ENCODE measurements at places on chromosomes 2 and 18.

DNA sequence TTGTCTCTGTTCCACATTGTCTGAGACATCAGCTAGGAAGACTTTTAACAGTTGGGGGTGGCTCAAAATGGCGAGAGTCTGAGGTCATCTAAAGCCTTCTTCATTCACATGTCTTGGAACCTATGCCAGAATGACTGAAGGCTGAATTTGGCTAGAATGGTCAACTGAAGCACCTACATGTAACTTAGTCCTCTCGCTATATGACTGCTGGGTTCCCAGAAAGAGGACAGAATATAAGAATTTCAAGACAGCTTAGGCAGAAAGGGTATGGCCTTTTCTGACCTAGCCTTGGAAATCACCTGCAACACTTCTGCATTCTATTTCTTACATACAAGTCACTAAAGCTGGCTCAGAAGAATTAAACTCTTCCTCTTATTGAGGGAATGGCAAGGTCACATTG, 75.6 kb upstream of the OTX1 start:
- DNase-seq: no peak

DNA sequence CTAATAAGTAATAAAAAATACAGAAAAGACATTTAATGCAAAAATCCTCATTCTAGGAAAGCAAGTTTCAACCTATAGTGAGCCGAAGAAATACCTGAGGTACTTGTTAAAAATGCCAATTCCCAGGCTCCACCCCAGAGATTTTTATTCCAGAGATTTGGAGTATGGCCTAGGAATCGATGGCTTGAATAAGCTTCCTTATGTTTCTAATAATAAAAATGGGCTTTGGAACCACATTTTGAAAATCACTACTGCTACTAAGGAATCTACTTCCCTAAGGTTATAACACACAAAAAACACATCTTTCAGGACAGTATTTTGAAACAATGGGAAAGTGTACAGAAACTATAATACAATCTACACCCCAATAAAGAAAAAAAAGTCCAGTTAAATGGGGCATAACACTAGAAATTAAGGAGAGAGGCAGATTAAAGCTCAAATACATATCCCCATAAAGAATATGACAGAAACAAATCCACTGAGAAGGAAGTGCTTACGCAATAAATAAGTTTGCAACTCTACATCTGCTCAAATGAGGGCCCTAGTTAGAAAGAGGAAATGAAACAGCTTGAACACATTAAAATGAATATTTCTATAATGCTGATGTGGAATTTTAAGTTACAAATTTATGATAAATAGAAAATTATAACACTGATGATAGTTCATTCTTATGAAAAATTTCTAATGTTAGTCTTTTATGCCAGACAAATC, 103.7 kb downstream of the EPB41L3 start:
- no peak for DNase-seq

DNA sequence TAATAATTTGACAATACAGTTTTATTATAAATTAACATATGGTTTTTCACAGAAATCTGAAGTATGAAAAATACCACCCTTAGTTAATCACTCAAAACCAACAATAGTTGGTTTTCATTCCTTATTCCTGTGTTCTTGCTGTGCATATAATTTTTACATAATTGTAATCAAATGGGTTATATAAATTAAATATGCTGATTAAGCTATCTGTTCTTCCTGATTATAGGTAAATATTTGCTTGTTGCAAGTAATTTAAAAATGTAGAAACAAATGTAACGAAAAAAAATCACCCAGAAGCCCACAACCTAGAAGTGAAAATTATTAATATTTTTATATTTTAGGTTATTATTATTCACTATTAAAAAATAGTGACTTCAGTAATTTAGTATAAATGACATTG, 98.3 kb downstream of the ZNF804A start:
- DNase-seq: no peak

DNA sequence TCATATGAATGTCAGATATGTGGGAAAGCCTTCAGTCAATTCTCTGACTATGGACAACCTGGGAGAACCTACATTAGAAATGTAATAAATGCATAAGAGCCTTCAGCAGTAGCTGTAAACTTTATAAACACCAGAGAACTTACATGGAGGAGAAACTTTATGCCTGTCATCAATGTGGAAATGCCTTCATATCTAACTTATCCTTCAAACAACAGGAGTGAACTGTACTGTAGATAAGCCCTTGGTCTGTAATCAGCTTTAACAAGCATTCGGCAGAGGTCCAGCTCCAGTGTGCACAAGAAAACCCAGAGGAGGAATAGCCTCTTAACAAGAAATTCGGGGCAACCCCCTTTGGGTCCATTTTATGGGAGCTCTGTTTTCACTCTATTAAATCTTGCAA, 14.8 kb upstream of the UXS1 start:
- DNase-seq: no peak

- DNase-seq: no peak
Measured at GRCh38 chr2:71659868-71660518, 206.6 kb downstream of the DYSF start.

DNA sequence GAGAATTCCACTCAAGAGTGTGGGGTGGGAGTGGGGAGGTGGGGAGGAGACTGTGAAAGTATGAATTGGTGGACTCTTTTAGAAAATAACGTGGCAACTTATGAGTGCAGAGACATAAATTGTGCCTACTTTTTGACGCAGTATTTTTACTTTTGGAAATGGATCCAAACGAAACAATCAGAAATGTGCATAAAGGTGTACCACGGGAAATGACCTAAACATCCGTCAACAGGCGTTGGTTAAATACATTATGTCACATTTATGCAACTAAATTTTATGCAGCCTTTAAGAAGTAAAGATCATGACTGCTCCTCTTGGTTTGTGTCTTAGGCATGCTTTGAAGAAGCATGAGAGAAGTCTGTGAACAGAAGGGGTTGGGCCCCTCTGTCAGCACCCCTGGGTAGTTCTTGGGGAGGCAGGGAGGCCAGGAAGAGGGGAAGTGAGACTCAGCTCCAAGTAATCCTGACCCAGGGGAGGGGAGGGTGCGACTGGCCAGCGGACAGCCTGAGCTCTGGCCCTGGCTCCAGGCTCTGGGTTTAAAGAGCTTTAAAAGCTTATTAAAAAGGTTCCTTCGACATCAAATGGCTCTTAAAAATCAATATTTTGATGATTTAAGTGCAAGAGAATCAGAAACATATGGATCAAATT, 126.4 kb upstream of the HAAO start:
- no peak for DNase-seq

DNA sequence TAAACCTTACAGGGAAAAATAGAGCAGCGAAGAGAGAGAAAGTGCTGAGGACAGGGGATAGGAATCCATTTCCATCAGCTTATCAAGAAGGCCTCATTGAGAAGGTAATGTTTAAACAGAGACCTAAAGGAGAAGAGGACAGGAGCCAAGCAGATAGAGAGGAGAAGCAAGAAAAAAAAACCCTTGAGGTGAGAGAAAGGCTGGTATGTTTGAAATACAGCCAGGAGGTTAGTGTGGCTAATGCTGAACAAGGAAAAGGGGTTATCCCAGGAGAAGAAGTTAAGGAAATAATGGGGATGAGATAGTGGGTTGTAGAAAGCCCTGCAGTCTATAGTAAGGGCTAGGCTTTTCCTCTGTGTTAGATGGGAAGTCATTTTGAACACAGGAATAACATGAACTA, 90.8 kb downstream of the GRB14 start:
- no peak for DNase-seq

DNA sequence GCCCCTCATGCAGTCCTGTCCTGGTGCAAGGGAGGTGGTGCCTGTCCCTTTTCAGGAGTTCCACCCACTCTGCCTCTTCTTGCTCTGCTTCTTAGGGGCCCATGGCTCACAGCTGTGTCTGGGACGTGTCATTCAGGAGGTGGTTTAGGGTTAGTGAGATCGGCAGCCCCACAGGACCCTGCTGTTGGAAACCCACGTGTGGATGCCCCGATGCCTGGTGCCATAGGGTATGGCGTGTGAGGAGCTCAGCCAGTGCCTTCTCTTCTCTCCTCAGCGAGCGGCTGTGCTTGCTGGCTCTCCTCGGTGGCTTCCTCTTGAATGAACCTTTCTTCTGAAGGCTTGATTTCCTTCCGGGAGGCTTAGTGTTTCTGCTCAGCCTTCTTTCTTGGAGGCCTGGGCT, 55.2 kb downstream of the LDLRAD4 start:
- DNase-seq: peak; percentile 46

- DNase-seq: peak; percentile 49
Measured at GRCh38 chr2:151051574-151052220, 210.0 kb downstream of the RBM43 start.

DNA sequence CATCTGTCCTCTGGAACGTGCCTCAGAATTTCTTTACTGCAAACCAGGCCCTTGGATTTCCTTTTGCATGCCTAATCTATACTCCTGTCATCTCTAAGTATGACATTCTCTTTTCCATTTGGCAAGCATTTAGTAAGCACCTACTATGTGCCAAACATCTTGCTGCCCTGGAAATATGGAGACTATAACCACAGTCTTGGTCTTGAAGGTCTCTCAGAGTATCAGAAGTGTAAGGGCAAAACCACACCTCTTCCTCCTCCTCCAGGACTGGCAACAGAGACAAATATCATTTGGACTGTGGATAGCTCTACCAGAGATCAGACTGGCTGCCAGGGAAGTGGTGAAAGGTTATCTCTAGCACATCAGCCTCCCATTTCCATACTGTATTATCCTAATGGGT, 11.4 kb downstream of the DOCK10 start:
- DNase-seq: no peak

- DNase-seq: no peak
Measured at GRCh38 chr2:22817197-22817596, 567.8 kb upstream of the KLHL29 start.

GRCh38 chr2:77284353-77284752, 237.8 kb downstream of the LRRTM4 start:
- DNase-seq: no peak

DNA sequence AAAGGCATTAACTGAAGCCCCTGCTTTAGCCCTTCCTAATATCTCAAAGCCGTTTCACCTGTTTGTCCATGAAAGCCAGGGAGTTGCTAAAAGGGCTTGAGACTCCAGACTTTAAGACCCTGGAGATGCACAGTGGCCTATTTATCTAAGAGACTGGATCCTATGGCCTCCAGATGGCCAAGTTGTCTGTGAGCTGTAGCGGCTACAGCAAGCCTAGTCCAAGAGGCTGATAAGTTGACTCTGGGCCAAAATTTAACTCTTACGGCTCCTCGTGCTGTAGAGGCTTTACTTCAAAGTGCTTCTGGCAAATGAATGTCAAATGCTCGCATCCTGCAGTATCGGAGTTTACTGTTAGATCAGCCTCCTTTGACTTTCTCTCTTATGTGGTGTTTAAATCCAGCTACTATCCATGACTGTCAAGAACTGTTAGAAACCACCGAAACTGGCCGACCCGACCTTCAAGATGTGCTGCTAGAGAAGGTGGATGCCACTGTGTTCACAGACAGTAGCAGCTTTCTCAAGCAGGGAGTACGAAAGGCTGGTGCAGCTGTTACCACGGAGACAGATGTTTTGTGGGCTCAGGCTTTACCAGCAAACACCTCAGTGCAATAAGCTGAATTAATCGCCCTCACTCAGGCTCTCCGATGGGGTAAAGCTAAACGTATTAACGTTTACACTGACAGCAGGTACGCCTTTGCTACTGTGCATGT, 336.7 kb upstream of the CNTNAP5 start:
- DNase-seq: no peak

GRCh38 chr2:237291138-237291792, 122.7 kb downstream of the COL6A3 start:
- DNase-seq: peak; percentile 13

- DNase-seq: no peak
Measured at GRCh38 chr2:160380611-160381010, 113.0 kb downstream of the RBMS1 start.

- no peak for DNase-seq
Measured at GRCh38 chr2:229815858-229816257, 101.5 kb upstream of the DNER start.

DNA sequence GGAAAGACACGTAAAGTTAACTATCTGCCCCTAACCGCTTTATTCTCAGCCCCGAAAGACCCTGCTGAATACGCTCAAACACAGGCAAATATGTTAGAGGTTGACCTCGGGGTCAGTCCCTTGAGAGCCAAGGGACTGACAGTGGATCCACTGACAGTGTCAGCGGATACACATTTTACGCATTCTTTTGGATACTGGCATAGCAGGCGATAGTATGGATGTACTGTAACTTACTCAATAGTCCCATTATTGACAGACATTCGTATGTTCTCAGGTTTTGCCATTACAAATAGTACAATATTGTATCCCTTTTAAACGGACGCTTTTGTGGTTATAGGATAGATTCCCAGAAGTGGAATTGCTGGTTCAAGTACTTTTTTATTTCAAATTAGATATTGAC, 13.4 kb downstream of the ATP6V1B1 start:
- DNase-seq: no peak

- DNase-seq: no peak
Measured at GRCh38 chr2:200054681-200055468, 99.5 kb downstream of the MAIP1 start.

- DNase-seq: no peak
Measured at GRCh38 chr18:77197073-77197472, 52.6 kb upstream of the GALR1 start.

DNA sequence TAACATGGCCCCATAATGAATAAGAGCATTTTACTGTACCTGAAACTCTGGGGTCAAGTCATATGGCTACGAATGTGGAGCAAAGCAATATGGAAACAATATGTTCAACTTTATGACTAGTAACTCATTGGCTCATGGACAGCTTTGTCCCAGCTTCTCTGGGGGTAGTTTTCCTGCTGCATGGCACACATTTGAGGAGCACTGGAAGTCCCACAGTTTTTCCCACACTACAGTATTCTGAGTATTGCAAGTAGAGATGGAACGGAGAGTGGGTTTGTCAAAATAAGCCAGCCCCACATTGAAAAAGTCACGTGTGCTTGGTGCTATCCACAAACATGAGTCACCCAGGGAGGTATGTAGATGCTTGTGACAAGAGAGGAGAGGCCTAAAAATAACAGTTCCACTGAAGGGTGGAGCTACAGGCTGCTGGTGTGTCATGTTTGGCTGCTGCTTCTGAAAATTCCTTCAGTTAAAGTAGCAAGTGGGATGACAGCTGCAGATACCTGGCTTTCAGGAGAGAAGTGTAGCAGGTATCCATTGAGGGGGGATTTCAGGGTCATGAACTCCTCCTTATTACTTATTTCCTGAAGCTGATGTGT, 48.2 kb upstream of the CTAGE1 start:
- peak; percentile 48 for DNase-seq

GRCh38 chr2:140747090-140747489, 1383.7 kb downstream of the LRP1B start:
- no peak for DNase-seq

DNA sequence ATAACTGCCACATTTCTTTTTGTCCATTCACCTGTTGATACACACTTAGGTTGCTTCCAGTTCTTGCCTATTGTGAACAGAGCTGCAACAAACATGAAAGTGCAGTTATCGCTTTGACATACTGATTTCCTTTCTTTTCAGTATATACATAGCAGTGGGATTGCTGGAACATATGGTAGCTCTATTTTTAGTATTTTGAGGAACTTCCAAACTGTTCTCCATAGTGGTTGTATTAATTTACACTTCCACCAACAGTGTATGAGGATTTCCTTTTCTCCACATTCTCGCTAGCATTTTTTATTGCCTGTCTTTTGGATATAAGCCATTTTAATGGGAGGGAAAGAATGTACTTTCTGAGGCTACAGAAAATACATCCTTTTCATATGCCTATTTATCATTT, 167.4 kb downstream of the GULP1 start:
- no peak for DNase-seq
